Pancreas (tissue), 10 donors: ENCODE measurements at places on chromosomes 2 and 18. TPM values are rescaled to one million over a fixed set of nuclear protein-coding genes. Genes with fewer than 3 reads are reported as not detected.

The CDH19 gene
- 0.93 TPM for total RNA-seq

The RUFY4 gene
- not detected for total RNA-seq

The DAW1 gene
- not detected for total RNA-seq

DNA sequence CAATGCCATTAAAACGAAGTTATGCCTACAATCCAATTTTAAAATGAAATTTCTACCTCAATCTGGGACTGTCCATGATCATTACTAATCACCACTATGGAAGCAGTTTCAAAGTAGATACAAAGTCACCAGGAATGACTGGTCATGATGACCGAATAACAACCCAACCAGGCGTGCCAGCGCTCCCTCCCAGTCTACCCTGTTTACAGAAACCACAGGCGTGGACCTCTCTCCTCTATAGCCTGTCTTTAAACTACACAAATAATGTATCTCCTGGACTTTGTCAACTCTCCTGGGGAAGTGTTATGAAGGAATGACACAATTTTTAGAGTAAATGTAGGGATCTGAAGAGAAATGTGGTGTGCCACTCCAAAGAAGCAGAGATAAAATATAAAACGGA lies 150.2 kb downstream of the SRBD1 start:
- DNase-seq, result no peak

The MAL gene
- 0.81 TPM for total RNA-seq

GRCh38 chr2:100627330-100628300 lies 64.8 kb downstream of the PDCL3 start:
- no peak for DNase-seq

DNA sequence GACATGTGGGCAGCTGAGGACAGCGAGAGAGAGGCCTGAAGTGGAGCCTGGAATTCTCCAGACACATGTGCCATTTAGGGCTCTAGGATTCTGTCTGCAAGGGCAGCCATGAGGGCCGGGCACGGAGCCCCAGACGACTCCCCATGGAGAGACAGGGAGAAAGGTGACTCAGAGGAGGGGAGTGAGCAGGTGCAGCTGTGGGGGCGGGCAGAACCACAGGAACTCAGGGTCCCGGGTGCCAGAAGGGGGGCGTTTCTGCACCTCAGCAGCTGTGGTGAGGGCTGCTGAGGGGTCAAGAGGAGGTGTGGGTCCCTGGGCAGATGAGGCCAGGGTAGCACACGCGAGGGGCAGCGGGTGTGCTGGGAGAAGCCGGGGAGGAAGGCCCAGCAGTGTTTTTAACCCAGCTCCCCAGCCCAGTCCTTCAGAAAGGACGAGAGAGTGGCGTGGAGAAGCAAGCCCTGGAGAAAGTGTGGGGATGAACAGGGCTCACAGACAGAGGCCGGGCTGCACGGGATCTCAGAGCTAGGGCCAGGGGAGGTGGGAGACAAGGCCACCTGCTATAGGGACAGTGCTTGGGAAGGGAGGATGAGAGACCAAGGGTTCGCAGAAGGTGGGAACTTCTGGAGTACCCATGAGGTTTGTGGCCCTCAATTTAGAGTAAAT lies 7.6 kb downstream of the GPR17 start:
- no peak for DNase-seq

The ASXL3 gene
- 1.9 TPM for total RNA-seq

The HSBP1L1 gene
- total RNA-seq, result 11.5 TPM

DNA sequence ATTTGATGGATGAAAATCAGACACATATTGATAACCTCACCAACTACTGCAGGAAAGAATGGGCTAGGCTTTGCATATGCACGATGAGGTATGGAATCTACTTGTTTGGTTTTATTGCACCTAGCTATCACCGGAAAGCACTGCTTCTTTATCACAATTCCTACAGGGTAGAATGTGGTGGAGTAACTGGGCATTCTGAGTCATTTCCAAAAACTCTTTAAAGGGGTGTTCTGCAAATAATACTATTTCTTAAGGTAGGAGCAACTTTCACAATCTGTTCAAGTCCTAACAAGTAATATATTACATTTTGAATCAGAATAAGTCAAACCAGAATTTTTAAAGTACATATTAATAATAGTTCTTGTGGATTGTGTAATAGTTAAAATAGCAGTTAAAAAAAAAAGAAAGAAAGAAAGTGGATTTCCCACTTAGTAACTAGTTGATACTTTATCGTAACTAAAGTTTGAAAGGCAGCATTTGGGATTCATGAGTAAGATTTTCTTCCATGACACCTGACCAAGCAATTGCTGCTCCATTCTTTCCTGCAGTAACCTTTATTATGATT lies 40.5 kb downstream of the INO80C start:
- DNase-seq, result no peak

DNA sequence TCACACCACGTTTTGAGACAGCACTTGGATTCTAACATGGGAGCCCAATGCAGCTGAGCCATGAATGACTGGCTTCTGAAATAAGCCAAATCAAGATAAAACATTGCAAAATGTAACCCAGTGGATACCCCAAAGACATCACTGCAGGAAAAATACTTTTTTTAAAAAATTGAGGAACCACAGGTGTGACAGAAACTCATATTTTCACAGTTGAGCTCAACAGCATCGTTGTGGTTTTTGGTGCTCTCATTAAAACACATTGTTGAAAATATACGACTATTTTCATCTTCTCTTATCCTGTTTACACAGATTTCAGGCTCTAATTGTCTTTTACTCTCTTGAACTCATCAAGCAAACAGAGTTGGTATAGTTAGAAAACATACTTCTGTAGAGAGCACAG lies 429.3 kb upstream of the VRK2 start:
- DNase-seq, result no peak

- no peak for DNase-seq
Observed at GRCh38 chr2:200443916-200444315, 66.0 kb downstream of the KCTD18 start.

GRCh38 chr2:65231121-65231520 lies 3.5 kb downstream of the ACTR2 start:
- DNase-seq, result no peak

DNA sequence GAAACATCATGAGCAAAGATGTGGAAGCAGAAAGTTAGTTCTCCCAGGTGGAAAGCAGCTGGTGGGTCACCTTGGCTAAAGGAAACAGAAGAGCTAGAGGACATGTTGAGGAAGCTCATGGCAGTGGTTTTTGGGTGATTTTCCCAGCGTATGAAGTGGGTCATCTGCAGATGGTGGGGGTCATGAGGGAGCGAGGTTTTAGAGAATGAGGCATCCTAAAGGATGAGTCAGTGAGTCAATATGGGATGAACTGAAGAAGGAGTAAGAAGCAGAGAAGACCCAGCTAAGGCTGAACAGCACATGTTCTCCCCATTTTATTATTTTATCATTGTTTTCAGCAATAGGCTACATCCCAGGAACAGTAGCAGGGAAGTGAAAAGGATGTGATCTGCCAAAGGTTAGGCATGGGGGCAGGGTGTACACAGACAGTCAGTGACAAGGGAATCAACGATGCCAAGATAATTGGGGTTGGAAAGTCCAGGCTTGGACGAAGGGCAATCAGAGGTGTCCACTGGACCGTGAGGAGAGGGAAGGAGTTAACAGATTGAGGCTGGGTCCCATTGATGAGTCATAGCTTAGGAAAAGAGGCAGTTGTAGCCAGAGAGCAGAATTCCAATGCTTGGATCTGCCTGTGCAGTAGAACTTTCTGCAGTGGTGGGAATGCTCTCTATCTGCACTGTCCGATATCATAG lies 289.3 kb upstream of the RAB12 start:
- DNase-seq, result no peak

GRCh38 chr2:232970051-232970450 lies 43.0 kb downstream of the NGEF start:
- DNase-seq, result no peak

GRCh38 chr2:111134055-111134454 lies 13.3 kb downstream of the BCL2L11 start:
- DNase-seq, result no peak

The LPIN1 gene
- total RNA-seq, result 16.5 TPM

GRCh38 chr2:62704654-62705006 lies 883 bp upstream of the EHBP1 start:
- no peak for DNase-seq

The CFAP65 gene
- total RNA-seq, result 0.06 TPM

GRCh38 chr18:57727952-57728807 lies 74.9 kb downstream of the ATP8B1 start:
- no peak for DNase-seq

- DNase-seq, result no peak
Observed at GRCh38 chr2:190867212-190867611, 13.4 kb upstream of the GLS start.

The KLHL30 gene
- total RNA-seq, result 0.03 TPM

DNA sequence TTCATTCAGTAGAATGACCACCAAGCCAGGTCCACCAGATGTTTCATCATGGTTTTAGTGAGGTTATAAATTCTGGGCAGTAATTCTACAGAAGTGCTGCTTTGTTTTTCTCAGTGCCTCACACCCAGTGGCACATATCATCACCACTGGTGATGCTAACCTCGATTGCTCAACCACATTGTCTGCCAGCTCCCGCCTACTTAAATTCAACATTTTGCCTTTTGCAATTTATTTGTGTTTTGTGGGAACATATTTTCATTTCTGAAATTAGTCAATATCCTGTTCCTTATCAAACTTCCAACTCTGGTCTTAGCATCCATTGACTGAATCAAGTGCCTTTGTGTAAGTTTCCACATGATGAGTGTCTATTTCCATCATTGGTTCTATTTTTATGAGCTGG lies 62.3 kb upstream of the TMEM178A start:
- DNase-seq, result no peak

- DNase-seq, result no peak
Observed at GRCh38 chr2:169659320-169659719, 34.9 kb downstream of the CFAP210 start.

DNA sequence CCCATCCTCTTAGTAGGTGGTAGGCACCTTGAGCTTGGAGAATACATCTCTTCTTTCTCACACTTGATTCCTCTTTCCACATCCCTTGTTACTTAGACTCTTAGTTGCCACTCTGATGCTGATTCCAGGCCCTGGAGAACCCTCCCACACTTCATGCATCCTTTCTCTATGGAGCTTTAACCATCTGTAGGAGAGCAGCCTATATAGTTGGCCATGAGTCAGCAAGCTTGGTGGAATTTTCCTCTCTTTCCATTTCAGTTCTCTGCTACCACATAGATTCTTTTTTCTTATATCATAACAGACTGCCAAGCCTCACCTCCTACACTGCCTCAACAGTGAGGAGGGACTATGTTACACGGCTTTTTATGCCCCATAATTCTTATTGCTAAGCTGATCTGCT lies 851.6 kb upstream of the CDH2 start:
- no peak for DNase-seq

The GBX2 gene
- not detected for total RNA-seq

The SH3BP4 gene
- total RNA-seq, result 62.4 TPM

The PLB1 gene
- total RNA-seq, result 0.16 TPM

The IL36A gene
- not detected for total RNA-seq

DNA sequence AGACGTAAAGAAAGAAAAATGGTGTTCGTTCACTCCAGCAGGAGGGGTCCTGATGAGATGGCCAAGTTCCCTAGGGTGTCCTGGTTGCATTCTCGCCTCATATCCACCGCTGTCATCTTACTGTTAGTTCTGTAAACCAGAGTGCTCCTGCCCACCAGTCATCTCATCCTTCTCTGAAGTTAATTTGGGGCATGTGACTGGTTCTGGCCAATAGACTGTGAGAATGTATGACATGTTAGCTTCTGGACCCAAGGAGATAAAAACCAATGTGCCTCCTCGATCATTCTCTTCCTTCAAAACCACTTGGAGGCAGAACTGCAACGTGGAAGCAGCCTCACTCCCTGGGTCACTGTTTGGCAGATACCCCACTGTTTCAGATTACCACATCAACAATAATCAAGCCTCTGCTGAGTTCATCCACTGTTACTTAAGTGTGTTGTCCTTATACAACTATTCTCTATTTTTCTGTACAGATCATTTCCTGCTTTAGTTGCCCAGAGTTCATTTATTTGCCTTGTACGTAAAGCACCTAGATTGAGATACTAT lies 759.1 kb downstream of the TSN start:
- no peak for DNase-seq

The TP53I3 gene
- total RNA-seq, result 30.2 TPM

The SKA1 gene
- 0.28 TPM for total RNA-seq

- DNase-seq, result no peak
Observed at GRCh38 chr2:54143780-54144179, 28.4 kb downstream of the ACYP2 start.

DNA sequence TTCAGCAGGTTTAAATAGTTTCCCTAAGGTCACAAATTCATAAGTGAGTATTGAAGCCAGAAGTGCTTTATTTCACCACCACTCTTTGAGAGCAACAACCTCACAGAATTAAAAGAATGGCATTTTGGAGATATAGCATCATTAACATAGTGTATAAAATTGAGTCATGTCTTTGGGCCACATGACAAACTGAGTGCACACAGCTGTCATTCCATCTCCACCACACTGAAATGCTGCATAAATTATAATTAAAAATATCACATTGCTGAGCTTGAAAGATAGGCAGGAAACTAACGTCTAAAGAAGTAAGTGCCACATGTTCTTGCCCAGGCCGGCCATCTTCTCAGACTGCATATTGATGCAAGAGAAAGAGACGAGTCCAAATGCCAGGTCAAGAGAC lies 897.9 kb upstream of the CNTNAP5 start:
- DNase-seq, result no peak

GRCh38 chr2:21617885-21618434 lies 494.2 kb downstream of the TDRD15 start:
- no peak for DNase-seq

GRCh38 chr2:50395605-50396297 lies 636.2 kb downstream of the NRXN1 start:
- DNase-seq, result no peak

DNA sequence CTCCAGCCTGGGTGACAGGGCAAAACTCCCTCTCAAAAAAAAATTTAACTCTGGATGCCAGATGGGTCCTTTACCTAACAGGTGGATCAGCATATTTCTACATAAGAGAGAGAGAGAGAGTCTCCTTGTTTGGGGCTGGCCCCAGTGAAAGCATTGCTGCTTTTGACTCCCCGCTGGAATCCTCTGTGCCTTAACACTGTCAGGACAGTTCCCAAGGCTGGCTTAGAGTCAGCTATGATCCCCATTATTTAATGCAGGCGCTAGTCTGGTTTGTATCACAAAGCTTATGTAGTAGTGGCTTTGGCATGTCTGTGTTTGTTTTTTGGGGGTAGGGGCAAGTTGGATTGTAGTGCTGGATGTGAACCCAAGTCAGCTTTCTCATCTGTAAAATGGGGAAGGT lies 9.4 kb downstream of the INPP4A start:
- DNase-seq, result no peak

- DNase-seq, result no peak
Observed at GRCh38 chr2:233966388-233966787, 49.2 kb downstream of the TRPM8 start.

DNA sequence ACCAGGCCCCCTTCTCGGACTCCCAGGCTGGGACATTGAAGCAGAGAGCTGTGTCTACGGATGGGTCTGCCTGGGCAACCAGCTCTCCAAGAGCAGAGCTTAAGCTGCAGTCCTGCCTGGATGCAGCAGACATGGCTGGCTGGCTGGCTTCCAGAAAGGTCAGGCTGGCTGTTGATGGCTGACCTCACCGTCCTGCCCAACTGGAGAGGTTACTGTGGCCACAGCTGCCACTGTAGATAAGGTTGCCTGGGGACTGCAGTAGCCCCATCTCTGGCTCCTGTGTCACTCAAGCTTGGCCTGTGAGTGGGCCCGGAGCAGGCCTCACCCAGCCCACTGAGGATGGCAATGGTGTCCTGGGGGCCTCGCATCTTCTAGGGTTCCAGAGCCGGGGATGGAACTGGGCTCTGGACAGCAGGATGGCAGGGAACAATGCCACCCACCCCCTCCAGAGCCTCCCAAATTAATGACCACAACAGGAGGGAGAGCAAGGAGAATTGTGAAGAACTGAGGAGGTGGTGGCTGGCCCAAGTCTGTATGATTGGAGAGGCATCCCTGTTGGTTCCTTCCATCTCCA lies 37.0 kb upstream of the FOSL2 start:
- peak; percentile 31 for DNase-seq

The CWC22 gene
- total RNA-seq, result 8.6 TPM
